Mesothelial cell of epicardium (in vitro differentiated cells): ENCODE measurements at places on chromosomes 2 and 18. TPM values are rescaled to one million over a fixed set of nuclear protein-coding genes. Genes with fewer than 3 reads are reported as not detected.

GRCh38 chr2:165837122-165837521 lies 43.1 kb upstream of the GALNT3 start:
- H3K36me3 ChIP-seq = peaks cover 3% of the 10 kb centered on the region
- H3K4me3 ChIP-seq = no peak overlapping the region
- H3K27me3 ChIP-seq = no peaks in the 10 kb centered on the region
- H3K27ac ChIP-seq = no peak overlapping the region

GRCh38 chr18:63264871-63265270 lies 54.7 kb downstream of the BCL2 start:
- H3K27me3 ChIP-seq = no peaks in the 10 kb centered on the region
- peaks cover 20% of the 10 kb centered on the region for H3K4me1 ChIP-seq
- no peak overlapping the region for H3K4me3 ChIP-seq
- no peaks in the 10 kb centered on the region for H3K36me3 ChIP-seq

DNA sequence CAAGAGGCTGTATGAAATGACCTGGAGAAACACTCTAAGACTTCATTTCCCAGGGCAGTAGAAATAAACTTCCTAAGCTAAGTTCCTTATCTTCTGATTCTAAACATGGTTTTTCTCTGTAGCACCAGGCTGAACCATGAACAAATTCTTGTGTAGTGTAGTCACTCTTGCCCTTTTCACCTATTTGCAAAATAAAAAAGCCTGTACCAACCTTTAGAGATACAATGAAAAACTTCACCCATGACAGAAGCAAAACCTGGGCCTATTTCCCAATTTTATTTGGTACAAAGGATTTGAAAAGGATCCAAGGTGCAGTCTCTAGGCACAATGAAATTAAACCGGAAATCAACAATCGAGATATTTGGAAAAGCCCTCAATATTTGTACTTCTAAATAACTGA lies 43.6 kb downstream of the POLR1A start:
- peaks cover 61% of the 10 kb centered on the region for H3K36me3 ChIP-seq
- no peak for DNase-seq
- no peak overlapping the region for H3K27ac ChIP-seq
- no peaks in the 10 kb centered on the region for H3K27me3 ChIP-seq
- peaks cover 7% of the 10 kb centered on the region for H3K4me1 ChIP-seq

DNA sequence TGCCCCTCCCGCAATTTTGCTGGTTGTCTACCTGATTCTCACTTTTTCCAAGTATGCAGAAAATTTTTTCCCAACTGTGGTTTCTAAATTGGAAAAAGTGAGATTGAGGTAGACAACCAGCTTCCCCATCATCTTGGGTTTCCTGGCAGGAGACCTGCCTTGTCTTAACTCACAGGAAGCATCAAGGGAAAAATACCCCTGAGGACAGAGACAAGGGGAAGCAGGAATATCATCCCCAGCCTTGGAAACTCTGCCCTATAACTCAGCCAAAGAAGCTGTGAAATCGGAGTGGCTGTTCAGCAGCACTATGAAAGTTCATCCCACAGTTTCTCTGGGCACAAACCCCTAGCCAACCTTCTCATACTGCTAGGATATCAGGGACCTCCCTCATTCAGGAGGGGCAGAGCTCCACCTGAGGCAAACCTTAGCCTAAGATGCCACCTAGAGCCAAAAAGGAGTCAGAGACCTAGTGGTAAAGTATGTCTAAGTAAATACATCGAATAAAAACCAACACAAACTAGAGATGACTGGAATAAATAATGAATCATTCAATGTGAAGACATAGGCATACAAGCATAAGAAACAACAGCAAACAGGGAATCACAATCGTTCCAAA lies 68.2 kb downstream of the ZSWIM2 start:
- no peaks in the 10 kb centered on the region for H3K4me1 ChIP-seq
- H3K4me3 ChIP-seq = no peak overlapping the region
- no peak for DNase-seq
- no peaks in the 10 kb centered on the region for H3K27me3 ChIP-seq
- peaks cover 2% of the 10 kb centered on the region for H3K36me3 ChIP-seq

- H3K4me1 ChIP-seq = peaks cover 15% of the 10 kb centered on the region
- H3K27ac ChIP-seq = peak overlapping the region; percentile 16
- H3K4me3 ChIP-seq = no peak overlapping the region
Measured at GRCh38 chr2:96163415-96163767, 18.2 kb upstream of the DUSP2 start.

DNA sequence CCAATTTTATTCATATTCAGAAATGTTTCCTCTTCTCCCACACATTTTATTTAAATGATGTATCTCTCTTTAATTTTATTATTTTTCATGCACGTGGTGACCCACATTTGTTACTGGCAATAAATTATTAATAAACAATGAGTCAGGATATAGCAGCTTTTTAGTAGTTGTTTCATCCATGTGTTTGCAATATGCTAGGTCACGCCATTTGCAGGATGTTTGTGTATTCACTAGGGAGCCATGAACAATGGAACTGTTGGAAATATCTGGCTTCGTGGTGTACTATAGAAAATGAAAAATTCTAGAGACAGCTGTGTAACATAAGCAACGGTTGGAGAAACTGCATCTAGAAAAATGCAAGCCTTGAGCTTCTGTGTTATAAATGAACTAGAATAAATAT lies 176.0 kb upstream of the COL3A1 start:
- H3K27me3 ChIP-seq = no peaks in the 10 kb centered on the region
- H3K4me1 ChIP-seq = peaks cover 18% of the 10 kb centered on the region
- peaks cover 17% of the 10 kb centered on the region for H3K36me3 ChIP-seq
- no peak overlapping the region for H3K27ac ChIP-seq
- no peak for DNase-seq

GRCh38 chr18:59264121-59264571 lies 9.1 kb downstream of the RAX start:
- H3K4me3 ChIP-seq = no peak overlapping the region
- no peak overlapping the region for H3K27ac ChIP-seq
- no peak for DNase-seq
- peaks cover 99% of the 10 kb centered on the region for H3K27me3 ChIP-seq

GRCh38 chr2:4533806-4534205 lies 830.4 kb downstream of the DCDC2C start:
- H3K36me3 ChIP-seq = no peaks in the 10 kb centered on the region
- H3K4me3 ChIP-seq = no peak overlapping the region
- no peaks in the 10 kb centered on the region for H3K4me1 ChIP-seq
- peaks cover 2% of the 10 kb centered on the region for H3K27me3 ChIP-seq
- H3K27ac ChIP-seq = no peak overlapping the region

DNA sequence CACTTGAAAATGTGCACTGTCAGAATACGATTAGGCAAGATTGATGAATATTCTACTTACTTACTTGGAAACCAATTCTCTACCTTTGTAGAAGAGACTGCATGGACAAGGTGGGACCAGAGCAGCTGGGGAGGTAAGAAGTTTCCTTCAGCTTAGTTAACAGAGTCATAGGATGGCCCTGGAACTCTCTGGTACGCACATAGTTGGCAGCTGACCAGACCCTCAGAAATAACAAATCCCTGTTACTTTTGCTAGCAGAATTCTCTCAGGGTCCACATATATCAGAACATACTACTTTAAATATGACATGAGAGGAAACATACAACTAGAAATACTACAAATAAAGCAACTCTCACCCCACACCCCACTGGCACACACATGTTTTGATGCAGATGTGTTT lies 24.8 kb upstream of the STAT1 start:
- H3K27ac ChIP-seq = no peak overlapping the region
- H3K36me3 ChIP-seq = no peaks in the 10 kb centered on the region
- H3K4me1 ChIP-seq = no peaks in the 10 kb centered on the region
- no peaks in the 10 kb centered on the region for H3K27me3 ChIP-seq

- DNase-seq = no peak
- peaks cover 22% of the 10 kb centered on the region for H3K4me1 ChIP-seq
- no peaks in the 10 kb centered on the region for H3K36me3 ChIP-seq
- no peak overlapping the region for H3K27ac ChIP-seq
Measured at GRCh38 chr2:137173463-137173862, 408.1 kb downstream of the THSD7B start.

DNA sequence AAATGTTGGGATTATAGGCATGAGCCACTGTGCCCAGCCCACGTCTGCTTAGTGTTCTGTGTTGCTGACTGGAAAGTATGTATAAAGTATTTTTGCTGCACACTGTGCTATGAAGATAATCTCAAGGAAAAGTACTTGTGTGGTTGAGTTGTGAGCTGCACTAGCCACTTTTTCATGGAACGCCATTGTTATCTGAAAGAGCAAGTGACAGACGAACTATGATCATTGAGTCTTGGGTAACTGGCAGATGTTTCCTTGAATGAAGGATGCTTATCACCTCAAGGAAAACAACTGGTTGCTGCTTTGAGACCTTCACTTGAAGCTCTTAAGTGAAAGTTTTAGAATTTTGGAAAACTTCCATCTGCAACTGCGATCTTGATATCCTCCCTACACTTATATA lies 82.2 kb upstream of the KCTD1 start:
- no peak overlapping the region for H3K27ac ChIP-seq
- peaks cover 2% of the 10 kb centered on the region for H3K36me3 ChIP-seq
- no peak for DNase-seq
- H3K4me3 ChIP-seq = no peak overlapping the region
- no peaks in the 10 kb centered on the region for H3K27me3 ChIP-seq
- H3K4me1 ChIP-seq = no peaks in the 10 kb centered on the region

DNA sequence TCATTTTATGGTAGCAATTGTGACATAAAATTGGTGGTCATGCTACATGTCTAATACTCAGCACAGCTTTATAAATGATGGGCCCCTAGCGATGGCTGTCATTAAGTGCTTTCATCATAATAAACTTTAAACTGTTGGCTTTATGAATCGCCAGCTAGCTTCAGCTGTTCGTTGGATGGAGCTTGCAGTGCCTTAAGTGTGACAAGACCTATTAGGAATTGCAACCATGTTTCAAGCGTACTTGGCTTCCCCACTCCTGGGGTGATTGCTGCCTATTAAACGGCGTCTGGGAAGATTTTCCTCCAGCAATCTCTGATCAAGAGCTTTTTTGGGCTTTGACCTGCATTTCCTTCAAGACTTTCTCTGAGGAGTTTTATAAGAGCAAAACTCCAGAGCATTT lies 164.5 kb upstream of the SIX3 start:
- H3K27me3 ChIP-seq = peaks cover 84% of the 10 kb centered on the region
- H3K27ac ChIP-seq = no peak overlapping the region
- H3K4me3 ChIP-seq = no peak overlapping the region

GRCh38 chr2:168272225-168272624 lies 24.8 kb upstream of the STK39 start:
- no peak overlapping the region for H3K27ac ChIP-seq
- no peaks in the 10 kb centered on the region for H3K27me3 ChIP-seq
- H3K36me3 ChIP-seq = no peaks in the 10 kb centered on the region
- no peaks in the 10 kb centered on the region for H3K4me1 ChIP-seq
- no peak overlapping the region for H3K4me3 ChIP-seq
- DNase-seq = no peak

- no peak overlapping the region for H3K27ac ChIP-seq
- DNase-seq = no peak
- no peaks in the 10 kb centered on the region for H3K27me3 ChIP-seq
Measured at GRCh38 chr18:50788284-50788683, 31.5 kb downstream of the MRO start.

GRCh38 chr18:43661570-43661969 lies 384.3 kb upstream of the SYT4 start:
- no peak overlapping the region for H3K27ac ChIP-seq
- no peak overlapping the region for H3K4me3 ChIP-seq
- H3K27me3 ChIP-seq = no peaks in the 10 kb centered on the region
- peaks cover 19% of the 10 kb centered on the region for H3K4me1 ChIP-seq

Gene KIF3C
- 31.9 to 39.5 TPM (median 39.5 TPM) in 3 replicates for total RNA-seq

Gene SP110
- 28.8 to 30.9 TPM (median 29.6 TPM) in 3 replicates for total RNA-seq

Gene MROH2A
- not detected in 3 replicates for total RNA-seq

Gene TCF23
- total RNA-seq = 0.04 TPM in 1 of 3 replicates, not detected in the others

Gene TGFBRAP1
- 23.3 to 24.1 TPM (median 23.6 TPM) in 3 replicates for total RNA-seq

Gene COX5B
- 144 to 158 TPM (median 151 TPM) in 3 replicates for total RNA-seq

Gene ABCG8
- total RNA-seq = not detected in 3 replicates
